ENCODE measurements at places on chromosomes 7 and 10.

DNA sequence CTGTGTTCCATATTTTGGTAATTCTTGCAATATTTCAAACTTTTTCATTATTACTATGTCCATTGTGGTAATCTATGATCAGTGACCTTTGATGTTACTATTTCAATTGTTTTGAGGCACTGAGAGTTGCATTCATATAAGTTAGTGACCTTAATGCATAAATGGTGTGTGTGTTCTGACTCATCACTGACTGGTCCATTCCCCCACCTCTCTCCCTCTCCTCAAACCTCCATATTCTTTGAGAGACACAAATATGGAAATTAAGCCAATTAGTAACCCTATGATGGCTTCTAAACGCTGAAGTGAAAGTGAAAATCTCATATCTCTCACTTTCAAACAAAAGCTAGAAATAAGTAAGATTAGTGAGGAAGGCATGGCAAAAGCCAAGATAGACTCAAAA, 739.6 kb downstream of the CCSER2 start:
- no peak for DNase-seq

DNA sequence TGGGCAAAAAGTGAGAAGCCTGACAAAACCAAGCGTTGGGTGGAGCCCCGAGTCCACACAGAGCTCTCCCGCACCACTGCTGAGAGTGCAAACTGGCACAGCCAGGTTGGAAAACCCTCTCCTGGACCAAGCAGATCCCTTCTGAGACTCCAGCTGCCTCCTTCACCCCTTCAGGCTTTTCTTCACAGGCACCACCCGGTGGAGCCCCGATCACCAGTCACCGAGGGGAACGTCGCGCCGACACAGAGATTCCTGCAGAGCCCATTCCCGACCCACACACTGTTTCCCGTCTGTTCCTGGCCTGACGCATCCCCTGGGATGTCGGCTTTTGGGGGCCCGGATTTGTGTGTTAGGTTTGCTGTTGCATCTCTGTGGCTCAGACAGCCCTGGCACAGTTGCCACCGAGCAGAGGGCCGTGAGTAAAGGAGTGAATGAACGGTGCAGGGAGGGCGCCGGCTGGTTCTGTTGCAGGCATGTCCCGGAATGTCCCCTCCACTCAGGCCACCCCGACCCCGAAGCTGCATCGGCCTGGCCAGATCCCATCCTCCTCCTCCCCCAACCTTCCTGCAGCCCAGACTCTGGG, 51.0 kb upstream of the INPP5A start:
- no peak for DNase-seq

DNA sequence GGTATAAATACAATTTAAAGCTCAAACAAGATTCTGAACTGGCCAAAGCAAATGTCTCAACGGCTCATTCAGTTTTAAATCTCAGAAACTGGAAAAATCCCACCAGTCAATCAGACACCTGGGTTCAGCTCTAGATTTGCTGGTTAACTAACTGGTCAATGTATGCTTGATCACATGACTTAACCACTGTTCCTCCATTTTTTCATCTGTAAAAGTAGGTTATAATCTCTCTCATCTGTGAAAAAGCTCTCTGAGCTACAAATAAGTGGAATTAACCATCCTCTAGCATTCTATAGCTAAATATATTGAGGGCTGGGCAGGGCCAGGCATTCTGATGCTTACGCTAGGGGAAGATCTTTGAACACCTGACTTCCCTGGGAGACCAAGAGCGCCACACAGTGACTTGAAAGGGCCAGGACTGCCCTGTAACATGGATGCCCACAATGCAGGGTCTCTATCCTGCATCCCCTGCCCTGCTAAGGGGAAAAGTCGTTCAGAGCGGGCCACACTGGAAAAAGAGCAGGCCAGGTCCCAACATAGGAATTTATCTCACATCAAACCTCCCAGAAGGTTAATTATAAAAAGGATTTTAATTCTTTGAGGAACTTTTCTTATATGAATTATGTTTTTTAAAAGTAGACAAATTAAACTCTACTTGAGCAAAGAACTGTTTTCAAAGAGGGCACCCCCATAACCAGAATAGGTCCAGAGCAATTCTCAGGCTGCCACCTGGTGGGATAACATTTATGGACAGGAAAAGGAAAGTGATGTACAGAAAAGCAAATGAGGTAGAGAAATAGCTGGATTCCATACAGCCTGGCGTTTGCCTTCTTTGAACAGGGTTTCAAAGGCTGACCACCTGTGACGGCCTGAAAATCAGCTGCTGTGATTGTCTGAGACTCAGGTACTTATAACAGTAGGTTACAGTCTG, 1.8 kb downstream of the RP9 start:
- peak; percentile 67 for DNase-seq

GRCh38 chr7:26688936-26689506, 175.4 kb downstream of the SKAP2 start:
- no peak for DNase-seq

DNA sequence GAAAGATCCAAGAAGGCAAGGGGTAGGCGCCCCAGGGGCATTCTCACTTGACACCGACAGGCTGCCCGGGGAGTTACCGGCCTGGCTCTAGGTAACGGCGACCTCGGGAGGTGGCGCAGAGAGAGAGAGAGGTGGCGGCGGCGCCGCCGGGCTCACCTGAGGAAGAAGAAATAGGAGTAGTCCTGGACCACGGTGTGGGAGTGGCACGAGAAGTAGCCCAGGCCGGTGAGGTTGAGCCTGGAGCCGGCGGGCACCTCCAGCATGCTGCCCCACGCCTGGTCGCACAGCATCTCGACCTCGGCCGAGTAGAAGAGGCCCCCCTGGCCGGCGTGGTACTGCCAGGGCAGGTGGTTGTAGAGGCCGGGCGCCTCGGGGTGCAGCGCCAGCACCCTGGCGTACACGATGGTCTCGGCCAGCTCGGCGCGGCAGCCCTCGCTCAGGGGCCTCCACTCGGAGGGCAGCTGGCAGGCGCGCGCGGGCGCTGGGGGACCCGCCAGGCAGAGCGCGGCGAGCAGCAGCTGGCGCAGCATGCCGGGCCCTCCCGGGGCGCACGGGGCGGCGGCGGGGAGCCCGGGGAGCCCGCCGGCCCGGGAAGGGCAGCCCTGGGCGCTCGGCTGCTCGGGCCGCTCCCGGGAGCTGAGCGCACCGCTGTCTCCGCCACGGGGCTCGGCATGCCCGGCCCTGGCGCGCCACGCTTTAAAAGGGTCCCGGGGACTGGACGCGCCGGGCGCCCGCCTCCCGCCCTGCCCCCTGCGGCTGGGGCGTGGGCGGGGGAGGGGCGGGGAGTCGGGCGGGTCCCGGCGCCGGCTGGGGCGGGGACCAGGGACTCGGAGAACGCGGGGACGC, at the start of gene CCDC3:
CCDC3 (minus strand) TSS at position 673 of the 846 bp plus-strand sequence; CDS start at position 530, 143 bp downstream.
- DNase-seq, result no peak

DNA sequence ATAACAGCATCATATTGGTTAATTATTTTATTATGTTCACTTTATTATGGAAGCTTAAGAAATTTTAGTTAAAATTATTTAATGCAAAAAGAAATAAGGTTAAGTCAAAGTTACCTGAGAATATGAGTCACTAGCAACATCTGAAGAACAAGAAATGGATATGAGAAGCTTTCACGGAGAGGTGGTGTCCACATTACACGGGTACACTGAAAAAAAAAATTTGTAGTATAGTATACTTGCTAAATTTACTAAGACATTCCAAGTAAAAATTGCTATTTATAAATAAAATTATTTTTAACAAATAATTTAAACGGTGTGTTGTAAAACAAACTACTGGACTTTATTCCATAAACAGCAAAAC, 63.9 kb downstream of the DPY19L1 start:
- no peak for DNase-seq

DNA sequence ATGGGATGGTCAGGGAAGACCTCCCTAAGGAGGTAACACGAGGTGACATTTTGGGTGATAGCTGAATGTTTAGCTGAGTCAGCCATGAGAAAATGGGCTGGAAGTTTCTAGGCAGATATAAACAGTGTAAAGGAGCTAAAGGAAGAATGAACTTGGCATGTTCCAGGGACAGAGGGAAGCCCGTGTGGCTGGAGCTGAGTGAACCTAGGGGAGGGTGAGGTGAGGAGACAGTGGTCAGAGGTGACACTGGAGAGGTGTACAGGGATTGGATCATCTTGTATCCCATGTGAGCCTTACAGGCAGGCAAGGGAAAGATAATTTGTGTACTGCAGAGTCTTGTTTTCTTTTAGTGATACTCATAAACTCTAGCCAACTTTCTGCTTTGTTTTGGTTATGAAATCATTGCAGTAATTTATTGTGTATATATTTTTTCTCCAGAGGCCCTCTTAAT, 1.8 kb downstream of the STARD3NL start:
- peak; percentile 37 for DNase-seq

DNA sequence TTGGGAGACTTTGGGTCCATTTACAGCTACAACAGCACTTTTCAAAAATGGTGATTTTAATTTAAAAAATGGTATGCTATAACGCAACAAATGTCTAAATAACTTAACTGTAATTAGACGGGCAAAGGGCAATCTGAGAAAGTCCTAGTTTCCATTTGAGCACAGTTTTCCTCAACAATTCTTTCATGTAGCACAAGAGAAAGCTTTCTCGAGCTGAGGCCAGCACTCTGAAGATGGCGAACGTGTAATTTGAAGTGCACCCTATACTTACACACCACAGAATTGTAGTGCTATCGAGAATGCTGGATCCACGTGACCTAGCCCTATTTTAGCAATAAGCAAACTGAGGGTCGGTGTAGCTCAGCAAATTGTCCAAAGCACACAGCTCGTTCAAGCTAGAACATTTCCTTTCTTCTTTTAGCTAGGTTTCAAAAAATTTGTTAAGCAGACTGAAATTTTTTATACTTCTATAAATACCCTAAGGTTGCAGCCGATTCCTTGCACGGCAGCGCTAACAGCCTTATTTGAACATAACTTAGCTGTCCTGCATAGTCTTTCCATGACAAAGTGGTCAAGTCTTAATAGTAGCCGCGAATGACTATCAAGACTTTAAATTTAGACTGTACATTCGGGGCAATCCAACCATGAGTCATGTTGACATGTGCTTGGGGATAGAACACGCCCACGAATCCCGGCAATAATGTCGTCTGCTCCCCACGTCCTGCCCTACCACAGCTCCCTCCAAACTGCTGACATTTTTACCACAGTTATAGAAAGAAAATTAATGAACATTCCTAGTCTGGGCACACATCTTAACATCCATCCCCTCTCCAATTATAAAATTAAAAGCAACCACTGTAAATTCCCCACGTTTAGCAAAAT, 10.0 kb downstream of the KLF6 start:
- DNase-seq, result peak; percentile 91

- no peak for DNase-seq
Observed at GRCh38 chr7:18390535-18390907, 105.0 kb upstream of the HDAC9 start.

DNA sequence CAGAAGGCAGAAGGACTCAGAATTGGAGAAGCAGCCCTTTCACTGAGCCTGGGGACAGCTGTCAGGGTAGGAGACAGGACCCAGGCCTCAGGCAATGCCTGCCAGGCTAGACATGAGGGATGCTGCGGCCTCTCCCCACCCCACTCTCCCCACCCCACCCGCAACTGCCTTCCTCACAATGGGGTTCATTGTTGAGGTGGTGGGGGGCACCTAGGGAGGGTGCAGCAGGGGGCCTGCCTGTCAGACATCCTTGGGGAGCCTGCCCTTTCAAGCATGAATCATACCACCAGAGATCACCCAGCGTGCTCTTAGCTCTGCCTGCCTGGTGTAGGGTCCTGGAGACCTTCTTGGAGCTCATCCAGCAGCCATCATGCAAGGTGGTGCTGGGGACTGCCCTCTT, at the start of gene C10orf62:
C10orf62 (plus strand) TSS at position 243 of the 400 bp plus-strand sequence. CDS start 177 bp downstream, outside the sequence.
- no peak for DNase-seq

DNA sequence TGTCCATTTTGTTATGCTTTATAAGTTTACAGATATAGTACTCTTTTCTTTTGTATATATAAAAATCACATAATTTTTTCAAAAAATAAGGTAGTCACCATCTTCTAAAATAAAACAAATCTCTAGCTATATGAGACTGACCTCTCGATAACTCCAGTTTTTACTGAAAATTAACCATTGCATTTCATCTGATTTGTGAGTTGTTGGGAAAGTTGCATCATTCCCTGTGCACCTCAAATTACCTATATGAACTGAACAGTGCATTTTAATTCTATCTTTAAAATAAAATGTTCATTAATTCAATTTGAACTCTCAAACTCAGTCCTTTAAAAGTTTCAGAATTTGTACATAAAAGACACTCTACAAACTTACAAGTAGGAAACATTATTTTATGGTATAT, 86.0 kb downstream of the VWDE start:
- no peak for DNase-seq

DNA sequence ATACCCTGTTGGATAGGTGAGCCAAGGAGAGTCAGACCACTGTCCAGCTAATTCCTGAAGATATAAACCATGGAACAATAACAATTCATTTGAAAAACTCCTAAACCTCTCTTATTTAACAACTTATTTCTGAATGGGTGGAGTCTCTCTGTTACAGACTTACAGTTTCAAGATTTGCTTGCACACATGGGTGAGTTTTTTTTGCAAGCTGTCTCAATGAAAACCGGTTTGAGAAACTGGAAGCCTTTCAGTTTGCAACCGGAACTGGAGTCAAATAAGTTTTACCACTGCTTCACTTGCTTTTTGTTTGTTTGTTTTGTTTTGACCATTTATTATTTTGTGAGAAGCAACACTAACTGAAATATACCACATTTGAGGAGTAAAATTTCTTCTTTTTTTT, 243.8 kb downstream of the MTERF1 start:
- DNase-seq, result no peak

GRCh38 chr10:127612-128432, 7.4 kb upstream of the ZMYND11 start:
- no peak for DNase-seq

- no peak for DNase-seq
Observed at GRCh38 chr7:35384761-35385700, 131.1 kb upstream of the TBX20 start.

DNA sequence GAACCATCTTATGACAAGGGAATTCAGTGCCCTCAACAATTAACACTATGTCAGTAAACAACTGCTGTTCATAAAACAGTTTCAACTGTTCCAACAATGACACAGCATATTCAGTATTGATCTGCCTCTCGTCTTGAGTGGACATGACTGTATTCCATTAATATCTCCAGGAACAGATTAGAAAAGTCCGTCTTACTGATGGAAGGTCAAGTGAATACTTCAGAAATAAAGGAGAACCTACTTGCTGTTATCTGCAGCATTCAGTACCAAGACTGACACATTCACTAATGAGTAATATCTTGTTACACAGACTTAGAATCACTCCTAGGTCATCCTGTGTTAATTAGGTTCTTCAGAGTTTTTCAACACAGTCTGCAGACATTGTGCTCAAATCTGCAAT, 12.1 kb downstream of the KBTBD2 start:
- DNase-seq, result no peak

- DNase-seq, result no peak
Observed at GRCh38 chr10:98925651-98926050, 310.0 kb downstream of the HPSE2 start.

- DNase-seq, result no peak
Observed at GRCh38 chr10:122139627-122140170, 131.4 kb upstream of the BTBD16 start.
